ENCODE measurements at places on chromosomes 5 and 9. TPM values are rescaled to one million over a fixed set of nuclear protein-coding genes. Genes with fewer than 3 reads are reported as not detected.

LURAP1L gene
- total RNA-seq: 14.1 TPM

ANAPC2 gene
- 21.4 TPM for total RNA-seq

CCNI2 gene
- not detected for total RNA-seq

SEMA6A gene
- total RNA-seq: 43.8 TPM

MSX2 gene
- not detected for total RNA-seq

CCNB1 gene
- 34.4 TPM for total RNA-seq

DNAI1 gene
- not detected for total RNA-seq

HTR1A gene
- not detected for total RNA-seq

PCDHGC5 gene
- 2.1 TPM for total RNA-seq

PRSS3 gene
- 0.52 TPM for total RNA-seq

ASPN gene
- 213 TPM for total RNA-seq

SPINK1 gene
- total RNA-seq: not detected

STC2 gene
- total RNA-seq: 3.1 TPM

PTPRD gene
- total RNA-seq: 75.7 TPM

GABRA1 gene
- total RNA-seq: not detected

SLC9A3 gene
- total RNA-seq: 1.6 TPM

DOLPP1 gene
- total RNA-seq: 5.2 TPM

AJM1 gene
- total RNA-seq: 0.52 TPM

FAM78A gene
- total RNA-seq: 14.6 TPM

ERAP2 gene
- total RNA-seq: 20.9 TPM

PCDHA9 gene
- 0.52 TPM for total RNA-seq

OR1Q1 gene
- total RNA-seq: not detected

COL15A1 gene
- 178 TPM for total RNA-seq

EGFLAM gene
- 41.8 TPM for total RNA-seq

FOXD4 gene
- total RNA-seq: 0.52 TPM

ZNF879 gene
- total RNA-seq: 4.7 TPM

SMC2 gene
- 11.5 TPM for total RNA-seq

SERINC5 gene
- total RNA-seq: 21.4 TPM

NR4A3 gene
- 2.1 TPM for total RNA-seq

SLC36A2 gene
- under 0.01 TPM for total RNA-seq

PCA3 gene
- total RNA-seq: not detected

NKD2 gene
- 1.6 TPM for total RNA-seq

NINJ1 gene
- total RNA-seq: 20.9 TPM

ENTREP1 gene
- total RNA-seq: 15.1 TPM

FGF1 gene
- total RNA-seq: 2.6 TPM

SPACA9 gene
- 1.0 TPM for total RNA-seq

SPOCK1 gene
- 3.7 TPM for total RNA-seq

COL27A1 gene
- total RNA-seq: 8.9 TPM

DAB2 gene
- total RNA-seq: 91.3 TPM
